ENCODE measurements at places on chromosomes 7 and 10.
A peak's percentile ranks its signal among the peaks of the same experiment; 100 is the strongest.

- peak; percentile 35 for DNase-seq
Observed at GRCh38 chr7:92695308-92696261, 105.4 kb upstream of the FAM133B start.

GRCh38 chr10:103513380-103514060, 20.0 kb downstream of the NEURL1 start:
- peak; percentile 47 for DNase-seq

DNA sequence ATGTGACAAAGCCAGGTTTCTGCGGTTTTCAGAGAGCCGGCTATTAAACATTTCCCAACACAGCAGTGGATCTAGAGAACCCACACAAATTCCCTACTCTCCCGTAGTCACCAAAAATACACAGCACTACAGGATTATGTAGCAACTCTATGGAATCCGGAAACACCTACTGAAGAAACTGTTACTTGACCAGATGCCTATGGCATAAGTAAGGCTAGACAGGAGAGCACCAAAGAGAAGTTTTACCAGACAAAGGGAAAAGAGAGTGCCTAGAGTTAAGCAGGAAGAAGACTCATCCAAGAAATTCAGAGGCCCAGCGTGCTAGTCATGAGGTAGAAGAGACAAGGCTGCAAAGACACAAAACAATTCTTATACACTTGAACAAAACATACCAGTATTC, 321.1 kb downstream of the PARD3 start:
- DNase-seq = no peak

DNA sequence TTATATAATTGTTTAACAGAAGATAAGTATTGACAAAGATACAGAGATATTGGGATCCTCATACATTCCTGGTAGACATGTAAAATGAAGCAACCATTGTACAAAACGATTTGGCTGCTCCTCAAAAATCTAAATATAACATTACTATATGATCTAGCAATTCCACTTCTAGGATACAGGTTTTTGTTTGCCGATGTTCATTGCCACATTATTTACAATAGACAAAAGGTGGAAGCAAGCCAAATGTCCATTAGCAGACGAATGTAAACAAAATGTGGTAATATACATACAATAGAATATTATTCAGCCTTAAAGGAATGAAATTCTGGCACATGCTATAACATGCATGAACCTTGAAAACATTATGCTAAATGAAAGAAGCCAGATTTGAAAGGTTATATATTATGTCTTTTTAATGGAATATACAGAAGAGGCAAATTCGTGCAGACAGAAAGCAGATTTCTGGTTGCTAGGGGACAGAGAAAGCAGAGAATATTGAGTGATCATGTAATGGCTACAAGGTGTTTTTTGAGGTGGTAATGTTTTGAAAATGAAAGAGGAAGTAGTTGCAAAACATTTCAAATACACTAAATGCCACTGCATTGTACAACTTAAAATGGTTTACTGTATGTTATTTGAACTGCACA, 44.9 kb downstream of the POLR1F start:
- no peak for DNase-seq

DNA sequence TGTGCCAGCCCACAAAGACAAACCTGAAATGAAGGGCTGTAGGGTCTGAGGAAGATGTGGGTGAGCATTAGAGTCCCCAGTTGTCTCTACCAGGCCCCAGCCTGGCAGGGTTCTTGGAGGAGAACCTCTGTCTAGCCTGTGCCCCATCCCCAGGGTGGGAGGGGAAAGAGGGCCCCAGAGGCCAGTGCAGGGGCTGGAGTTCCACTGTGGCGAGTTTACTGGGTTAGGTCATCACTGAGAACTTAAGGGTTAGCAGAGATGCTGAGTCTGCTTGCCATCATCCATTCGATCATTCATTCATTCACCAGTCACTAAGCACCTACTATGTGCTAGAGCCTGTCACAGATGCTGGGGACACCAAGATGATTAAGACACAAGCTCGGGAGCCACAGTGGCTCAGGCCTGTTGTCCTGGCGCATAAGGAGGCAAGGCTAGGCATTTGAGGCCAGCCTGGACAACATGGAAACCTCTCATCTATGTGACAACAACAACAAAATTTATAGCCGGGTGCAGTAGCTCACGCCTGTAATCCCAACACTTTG, 2.6 kb downstream of the ANKRD2 start:
- DNase-seq = peak; percentile 50

- DNase-seq = no peak
Observed at GRCh38 chr7:48112401-48113165, 23.5 kb downstream of the UPP1 start.

GRCh38 chr7:101902680-101903514, 85.5 kb downstream of the CUX1 start:
- DNase-seq = peak; percentile 72

- no peak for DNase-seq
Observed at GRCh38 chr10:78254013-78254412, 220.3 kb downstream of the RPS24 start.

GRCh38 chr10:22719406-22720042, 5.1 kb upstream of the PIP4K2A start:
- no peak for DNase-seq

DNA sequence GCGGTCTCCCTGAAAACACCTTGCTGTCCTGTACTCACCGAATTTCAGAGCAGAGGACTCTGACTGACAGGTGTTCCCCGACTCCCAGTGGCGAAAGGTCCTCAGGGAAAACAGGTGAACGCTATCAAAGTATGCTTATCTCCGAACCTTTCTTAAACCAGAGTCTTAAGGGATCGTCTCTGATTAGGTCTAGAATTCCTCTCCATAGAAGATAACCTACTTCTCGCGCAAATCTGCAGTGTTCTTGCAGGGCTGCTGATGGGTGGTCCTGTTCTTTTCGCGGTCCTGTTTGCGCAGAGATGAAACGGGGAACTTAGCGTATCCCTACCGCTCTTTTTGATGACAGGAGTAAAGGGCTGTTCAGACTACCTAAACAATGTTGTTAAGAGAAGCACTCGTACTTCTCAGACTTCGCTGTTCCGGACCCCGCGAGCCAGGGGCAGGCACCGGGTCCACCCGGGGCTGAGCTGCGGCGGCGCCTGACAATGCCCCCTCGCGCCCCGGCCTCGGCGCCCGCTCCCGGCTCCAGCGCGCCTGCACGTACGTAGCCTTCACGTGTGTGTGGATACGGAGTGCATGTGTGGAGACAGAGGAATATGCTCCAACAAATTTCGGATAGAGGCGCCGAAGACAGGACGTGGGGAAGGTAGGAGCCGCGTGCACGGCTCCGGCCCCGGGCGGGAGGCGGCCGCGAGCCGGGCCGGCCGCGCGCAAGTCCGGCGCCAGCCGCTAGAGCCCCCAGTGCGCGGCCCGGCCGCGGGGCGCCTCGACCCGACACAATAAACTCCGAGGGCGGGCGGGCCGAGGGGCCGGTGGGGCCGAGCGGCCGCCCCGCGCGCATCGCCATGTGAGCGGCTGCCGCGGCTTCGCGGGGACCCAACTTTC, 766 bp upstream of the ZMYND11 start:
- DNase-seq = peak; percentile 80

DNA sequence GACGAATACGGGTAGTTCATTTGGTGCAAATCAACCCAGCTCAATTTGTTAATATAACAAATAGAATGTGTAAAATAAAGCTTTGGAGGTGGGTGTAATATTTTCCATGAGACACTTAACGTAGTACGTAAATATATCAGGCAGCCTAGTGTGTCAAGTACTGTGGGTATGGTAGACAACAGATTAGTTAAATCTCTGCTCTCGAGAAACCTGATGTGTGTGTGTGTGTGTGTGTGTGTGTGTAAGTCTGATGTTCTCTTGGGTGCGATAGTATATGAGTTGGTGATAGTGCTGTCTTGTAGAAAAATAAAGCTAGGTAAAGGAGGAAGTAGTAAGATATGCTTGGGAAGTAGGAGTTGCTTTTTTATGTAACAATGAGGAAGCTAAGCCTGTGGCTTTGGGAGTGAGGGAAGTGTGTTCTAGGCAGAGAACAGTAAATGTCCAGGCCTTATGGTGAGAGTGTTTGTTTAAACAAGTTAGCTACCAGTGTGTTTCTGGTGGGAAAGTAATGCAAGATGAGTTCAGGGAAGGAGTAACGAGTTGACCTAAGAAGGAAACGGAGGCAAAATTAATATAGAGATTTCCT, 26.1 kb downstream of the WAC start:
- DNase-seq = no peak

- peak; percentile 59 for DNase-seq
Observed at GRCh38 chr7:31782411-31782991, 95.5 kb downstream of the PPP1R17 start.

DNA sequence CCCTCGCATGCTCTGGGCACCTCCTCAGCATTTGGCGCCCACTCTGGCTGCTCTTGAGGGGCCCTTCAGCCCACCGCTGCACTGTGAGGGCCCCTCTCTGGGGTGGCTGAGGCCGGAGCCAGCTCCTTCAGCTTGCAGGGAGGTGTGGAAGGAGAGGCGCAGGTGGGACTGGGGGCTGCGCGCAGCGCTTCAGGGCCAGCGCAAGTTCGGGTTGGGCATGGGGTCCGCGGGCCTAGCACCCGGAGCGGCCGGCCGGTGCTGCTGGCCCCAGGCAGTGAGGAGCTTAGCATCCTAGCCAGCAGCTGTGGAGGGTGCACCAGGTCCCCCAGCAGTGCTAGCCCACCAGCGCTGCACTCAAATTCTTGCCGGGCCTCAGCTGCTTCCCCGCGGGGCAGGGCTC, 305.6 kb upstream of the ANKRD30A start:
- DNase-seq = no peak

DNA sequence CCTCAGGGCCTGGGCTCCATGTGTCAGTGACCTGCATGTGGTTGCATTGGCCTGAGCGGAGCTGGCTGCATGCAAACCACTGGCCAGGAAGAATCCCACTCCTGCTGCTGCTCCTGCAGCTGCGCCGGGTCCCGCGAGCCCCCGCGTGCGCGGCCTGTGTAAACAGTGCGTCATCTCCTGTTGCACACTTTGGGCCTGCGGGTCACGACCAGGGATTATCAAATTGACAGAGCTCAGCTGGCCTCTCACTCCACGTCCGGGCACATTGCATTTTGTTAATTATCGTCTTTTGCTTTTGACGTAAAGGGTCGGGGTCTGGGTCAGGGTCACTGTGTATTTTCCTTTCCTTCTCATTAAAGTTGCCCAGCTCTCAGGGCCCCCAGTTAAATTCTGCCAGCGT, 132.6 kb downstream of the RGS10 start:
- DNase-seq = no peak

DNA sequence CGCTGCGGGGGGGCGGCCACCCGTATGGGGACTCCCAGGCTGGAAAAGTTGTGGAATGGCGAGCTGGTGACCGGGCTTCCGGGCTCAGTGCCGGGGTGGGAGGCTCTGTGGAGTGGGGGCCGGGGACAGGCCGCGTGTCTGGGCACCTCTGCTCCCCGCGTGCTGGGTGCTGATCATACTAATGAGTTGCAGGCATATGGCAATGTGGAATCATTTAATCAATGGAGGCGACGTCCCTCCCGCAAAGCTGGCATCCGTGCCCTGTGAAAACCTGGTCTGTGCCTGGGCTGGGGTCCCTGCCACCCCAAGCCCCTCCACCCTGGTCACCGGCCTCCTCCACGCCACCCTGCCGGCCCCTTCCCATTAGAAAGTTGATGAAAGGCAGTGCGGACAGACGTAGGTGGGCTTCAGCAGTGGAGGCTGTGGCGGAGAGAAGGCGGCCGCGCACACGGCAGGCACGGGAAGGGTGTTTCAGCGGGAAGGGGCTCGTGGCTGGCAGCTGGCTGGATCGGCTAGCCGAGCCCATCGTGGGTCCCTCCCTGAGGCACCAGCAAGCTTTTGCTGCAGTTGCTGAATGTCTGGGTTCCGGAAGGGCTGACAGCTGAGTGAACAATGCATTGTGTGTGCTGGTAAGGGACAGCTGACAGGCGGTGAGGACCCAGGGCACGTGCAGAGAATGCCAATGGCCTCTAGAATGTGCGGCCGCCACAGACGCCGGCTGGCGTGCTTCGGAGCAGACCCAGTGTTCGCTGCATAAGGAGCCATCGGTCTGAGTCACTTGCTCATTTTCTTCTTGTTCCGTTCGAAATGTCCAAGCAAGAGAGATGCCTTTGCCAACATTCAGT, 1.5 kb downstream of the ADGRA1 start:
- DNase-seq = no peak

DNA sequence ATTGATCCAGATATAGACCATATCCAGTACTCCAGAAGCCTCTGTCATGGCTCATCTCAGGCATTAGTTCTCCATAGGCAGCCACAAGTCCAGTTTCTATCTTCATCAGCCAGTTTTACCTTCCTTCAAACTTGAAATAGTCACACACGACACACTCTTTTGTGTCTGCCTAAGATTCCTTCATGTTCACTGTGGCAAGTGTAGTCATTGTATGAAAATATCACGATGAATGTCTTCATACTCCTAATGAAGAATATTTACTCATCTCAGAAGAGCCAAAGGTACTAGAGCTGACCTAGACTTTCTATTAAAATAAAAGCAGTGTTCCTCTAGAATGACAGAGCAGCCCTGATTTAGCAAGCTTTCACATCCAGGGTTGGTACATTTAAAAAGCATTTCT, 230.7 kb downstream of the SNX13 start:
- DNase-seq = no peak

DNA sequence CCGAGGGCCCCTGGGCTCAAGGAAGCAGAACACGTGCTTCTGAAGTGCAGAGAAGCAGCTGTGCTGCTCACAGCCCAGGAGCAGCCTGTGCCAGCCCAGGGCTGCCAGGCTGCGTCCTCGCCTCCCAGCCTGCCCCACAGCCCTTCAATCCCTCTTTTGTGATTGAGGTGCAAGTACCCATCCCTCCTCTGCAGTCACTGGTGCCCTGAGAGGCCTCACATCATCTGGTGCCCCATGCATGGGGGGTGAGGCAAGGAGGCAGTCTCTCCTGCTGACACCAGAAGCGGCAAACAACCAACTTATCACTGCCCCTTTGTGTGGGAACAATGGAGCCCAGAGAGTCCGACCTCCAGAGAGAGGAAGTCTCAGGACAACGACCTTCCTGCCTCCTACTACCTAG, 49.8 kb upstream of the FGFR2 start:
- peak; percentile 60 for DNase-seq

GRCh38 chr10:52623761-52624160, 148.8 kb downstream of the MBL2 start:
- no peak for DNase-seq

GRCh38 chr7:9106747-9107146, 673.3 kb downstream of the NXPH1 start:
- no peak for DNase-seq
